ENCODE measurements at places on chromosomes 3 and 15.

- DNase-seq: no peak
Measured at GRCh38 chr3:65052101-65052500, 364.3 kb upstream of the ADAMTS9 start.

DNA sequence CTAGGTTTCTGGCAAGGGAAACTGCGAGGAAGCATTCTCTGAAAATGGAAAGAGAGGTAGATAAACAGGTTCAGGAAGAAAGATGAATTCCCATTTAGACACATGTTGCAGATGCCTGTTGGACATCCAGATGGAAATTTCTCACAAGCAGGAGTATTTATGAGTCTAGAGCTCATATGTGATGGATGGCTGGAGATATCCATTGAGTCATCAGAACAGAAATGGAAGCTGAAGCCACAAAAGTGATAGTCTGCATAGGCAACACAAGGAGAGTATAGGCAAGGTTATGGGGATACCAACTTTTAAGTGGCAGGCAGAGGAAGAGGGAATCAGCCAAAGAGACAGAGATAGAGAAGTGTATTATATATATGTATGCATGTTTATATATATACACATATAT, 6.3 kb upstream of the RAMAC start:
- DNase-seq: no peak

- DNase-seq: no peak
Measured at GRCh38 chr3:169929830-169930519, 18.6 kb downstream of the SAMD7 start.

GRCh38 chr3:192392986-192393385, 334.4 kb downstream of the FGF12 start:
- DNase-seq: no peak

GRCh38 chr15:99475754-99476412, 89.9 kb upstream of the MEF2A start:
- DNase-seq: no peak

DNA sequence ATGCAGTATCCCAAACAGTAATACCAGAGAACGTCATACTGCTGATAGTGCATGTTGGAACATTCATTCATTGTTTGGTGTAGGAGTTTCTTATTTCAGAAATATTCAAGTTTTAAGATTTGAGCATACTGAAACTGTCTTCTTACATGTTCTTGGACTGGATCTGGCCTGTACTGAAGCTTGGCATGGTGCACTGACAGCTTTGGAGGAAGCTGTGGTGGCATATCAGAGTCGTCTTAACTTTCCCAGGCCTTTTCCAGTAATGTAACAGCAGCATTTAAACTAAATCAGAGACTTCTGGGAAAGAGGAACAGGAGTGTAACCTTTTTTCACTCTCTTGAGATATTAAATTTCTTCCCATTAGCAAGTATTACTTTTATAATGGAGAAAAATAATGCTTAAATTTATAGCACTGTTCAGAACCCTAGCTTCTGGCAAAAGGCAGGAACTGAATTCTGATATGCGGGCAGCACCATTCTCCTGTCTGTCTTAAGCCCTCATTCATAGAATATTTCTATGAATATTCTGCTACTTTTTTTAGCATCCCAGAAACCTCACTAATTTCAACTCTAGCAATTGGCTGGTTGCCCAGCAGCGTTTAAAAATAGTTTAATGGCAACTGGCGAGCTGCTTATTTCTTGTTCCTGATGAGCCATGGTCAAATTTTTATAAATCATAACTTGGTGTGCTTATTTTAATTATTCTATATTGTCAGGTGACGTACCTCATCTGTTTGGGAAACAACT, 31.1 kb downstream of the DNAJC13 start:
- DNase-seq: no peak

GRCh38 chr3:94285872-94286271, 223.0 kb downstream of the NSUN3 start:
- no peak for DNase-seq

DNA sequence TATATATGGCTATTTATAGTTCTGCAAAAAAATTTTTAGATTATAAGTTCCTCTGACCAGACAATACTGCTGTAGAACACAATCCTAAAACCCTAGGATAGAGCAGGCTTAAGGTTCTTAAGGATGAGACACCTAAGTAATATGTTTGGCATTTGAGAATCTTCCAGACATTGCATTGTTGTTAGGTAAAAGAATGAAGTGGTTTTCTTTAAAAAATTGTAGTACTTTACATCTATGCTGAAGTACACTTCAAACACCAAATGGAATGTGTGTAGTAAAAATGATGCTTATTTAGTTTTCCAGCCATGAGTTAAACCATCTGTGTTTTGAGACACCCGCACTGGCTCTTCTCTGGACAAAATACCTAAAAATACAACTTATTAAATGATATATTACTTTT, 857.7 kb downstream of the OTOL1 start:
- no peak for DNase-seq

- DNase-seq: no peak
Measured at GRCh38 chr3:123688241-123688747, 103.4 kb upstream of the HACD2 start.

- DNase-seq: no peak
Measured at GRCh38 chr3:69189487-69189886, 67.1 kb upstream of the LMOD3 start.

DNA sequence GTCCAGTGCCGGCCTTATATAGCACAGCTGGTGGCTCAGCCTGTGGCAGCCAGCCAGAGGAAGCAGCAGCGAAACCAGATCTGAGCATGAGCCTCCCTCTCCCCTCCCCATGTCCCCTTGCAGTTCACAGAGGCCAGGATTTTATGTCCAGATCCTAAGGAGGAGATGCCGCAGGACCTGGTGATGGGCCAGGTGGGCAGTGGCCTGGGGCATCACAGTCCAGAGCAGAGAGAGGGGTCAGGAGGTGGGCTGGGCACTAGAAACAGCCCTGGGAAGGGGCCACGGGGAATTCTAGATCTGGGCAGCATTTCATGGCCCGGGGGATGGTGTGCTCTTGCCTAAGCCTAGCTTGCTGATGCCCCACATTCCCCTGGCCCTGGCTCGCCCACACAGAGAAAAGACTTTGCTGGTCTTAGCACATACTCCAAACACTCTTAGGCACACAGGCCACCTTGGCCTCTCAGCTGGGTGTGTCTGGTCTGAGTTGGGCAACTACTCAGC, 259 bp upstream of the CILP start:
- DNase-seq: no peak

DNA sequence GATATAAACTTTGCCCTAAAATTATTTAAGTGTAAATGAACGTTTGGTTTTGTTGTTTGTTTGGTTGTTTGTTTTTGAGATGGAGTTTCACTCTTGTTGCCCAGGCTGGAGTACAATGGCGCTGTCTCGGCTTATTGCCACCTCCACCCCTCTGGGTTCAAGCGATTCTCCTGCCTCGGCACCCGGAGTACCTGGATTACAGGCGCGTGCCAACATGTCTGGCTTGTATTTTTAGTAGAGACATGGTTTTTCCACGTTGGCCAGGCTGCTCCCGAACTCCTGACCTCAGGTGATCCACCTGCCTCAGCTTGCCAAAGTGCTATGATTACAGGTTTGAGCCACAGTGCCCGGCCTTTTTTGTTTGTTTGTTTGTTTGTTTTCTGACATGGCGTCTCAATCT, 87.9 kb upstream of the CHD2 start:
- no peak for DNase-seq

DNA sequence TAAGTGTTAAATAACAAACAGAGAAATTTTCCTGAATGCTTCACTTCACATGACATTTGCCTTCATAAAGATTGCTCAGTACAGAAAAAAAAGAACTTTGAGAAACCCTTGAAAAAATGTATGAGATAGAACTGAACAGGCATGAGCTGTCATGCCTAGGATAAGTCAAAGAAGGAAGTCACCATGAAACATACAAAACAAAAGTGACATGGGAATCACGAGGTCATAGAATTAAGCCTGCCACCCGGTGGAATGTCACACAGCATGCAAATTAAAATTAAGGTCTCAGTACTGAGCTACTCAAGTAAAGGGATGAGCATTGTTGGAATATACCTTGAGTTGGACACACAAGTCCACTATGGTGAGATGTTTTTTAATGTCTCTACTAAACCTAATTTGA, 652.5 kb upstream of the NECTIN3 start:
- no peak for DNase-seq

GRCh38 chr3:14222900-14223594, 44.4 kb downstream of the LSM3 start:
- no peak for DNase-seq

GRCh38 chr3:128306481-128306880, 153.2 kb downstream of the EEFSEC start:
- no peak for DNase-seq

DNA sequence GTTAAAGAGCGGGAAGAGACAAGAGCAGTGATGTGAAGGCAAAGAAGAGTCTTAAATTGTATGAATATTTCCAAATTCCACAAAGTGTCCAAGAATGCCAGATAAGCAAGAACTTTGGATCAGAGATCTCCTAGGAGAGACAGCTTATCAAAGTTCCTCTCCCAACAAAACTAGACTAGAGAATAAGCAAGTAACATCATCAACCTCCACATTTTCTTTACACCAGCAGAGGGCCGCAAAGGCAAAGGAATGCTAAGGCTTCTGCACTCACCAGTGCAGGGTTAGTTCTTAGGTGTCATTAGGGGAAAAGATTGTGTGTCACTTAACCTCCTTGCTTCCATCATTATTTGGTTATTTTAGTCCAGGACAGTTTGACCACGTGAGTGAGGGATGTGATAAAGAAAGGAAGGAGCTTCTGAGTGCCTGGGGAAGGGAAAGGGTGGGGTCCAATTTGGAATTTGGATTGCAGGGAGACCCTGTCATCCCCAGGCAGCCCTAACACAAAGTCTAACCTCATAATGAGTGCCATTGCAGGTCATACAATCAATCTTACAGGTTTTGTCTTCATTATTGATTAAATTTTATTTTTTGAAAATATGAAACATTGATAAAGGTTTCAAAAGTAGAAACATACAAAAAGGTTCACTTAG, 7.5 kb upstream of the CMTM6 start:
- peak; percentile 41 for DNase-seq

DNA sequence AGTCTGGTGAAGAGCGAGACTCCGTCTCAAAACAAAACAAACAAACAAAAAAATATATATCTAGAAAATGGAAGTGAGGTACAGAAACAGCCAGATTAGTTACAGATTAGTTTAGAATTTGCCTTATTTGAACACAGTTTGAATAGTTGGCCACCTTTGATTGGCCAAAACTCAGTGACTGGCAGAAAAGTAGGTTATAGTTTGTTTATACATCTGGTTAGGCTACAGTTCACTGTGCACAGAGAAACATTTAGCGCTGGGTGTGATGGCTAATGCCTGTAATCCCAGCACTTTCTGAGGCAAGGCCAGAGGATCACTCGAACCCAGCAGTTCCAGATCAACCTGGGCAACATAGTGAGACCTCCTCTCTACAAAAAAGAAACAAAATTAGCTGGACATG, 51.7 kb downstream of the LDHAL6B start:
- DNase-seq: no peak

DNA sequence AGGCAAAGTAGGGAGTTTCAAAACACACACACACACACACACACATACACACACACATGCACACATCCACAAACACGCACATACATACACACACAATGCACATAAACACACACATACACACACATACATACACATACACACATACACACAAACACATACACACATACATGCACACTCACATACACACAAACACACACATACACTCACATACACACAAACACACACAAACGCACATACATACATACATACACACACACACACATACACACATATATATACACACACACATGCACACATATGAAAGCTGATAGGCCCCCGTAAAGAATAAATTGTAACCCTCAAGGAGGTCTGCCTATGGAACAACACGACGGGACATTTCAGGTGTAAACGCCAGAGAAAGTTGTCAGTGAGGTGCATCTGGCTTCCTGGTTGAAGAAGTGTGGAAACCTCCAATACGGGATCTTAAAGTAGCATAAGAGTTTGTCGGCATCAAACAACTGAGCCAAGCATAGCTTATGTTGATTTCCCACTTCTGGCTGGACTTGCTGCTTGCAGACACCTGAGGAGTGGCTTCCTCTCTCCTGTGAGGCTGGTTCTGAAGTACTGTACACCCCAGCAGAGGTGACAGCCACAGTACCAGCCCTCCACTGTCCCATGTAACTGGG, 5.8 kb downstream of the RFTN1 start:
- no peak for DNase-seq

- DNase-seq: no peak
Measured at GRCh38 chr15:28178727-28179126, 79.6 kb upstream of the OCA2 start.

DNA sequence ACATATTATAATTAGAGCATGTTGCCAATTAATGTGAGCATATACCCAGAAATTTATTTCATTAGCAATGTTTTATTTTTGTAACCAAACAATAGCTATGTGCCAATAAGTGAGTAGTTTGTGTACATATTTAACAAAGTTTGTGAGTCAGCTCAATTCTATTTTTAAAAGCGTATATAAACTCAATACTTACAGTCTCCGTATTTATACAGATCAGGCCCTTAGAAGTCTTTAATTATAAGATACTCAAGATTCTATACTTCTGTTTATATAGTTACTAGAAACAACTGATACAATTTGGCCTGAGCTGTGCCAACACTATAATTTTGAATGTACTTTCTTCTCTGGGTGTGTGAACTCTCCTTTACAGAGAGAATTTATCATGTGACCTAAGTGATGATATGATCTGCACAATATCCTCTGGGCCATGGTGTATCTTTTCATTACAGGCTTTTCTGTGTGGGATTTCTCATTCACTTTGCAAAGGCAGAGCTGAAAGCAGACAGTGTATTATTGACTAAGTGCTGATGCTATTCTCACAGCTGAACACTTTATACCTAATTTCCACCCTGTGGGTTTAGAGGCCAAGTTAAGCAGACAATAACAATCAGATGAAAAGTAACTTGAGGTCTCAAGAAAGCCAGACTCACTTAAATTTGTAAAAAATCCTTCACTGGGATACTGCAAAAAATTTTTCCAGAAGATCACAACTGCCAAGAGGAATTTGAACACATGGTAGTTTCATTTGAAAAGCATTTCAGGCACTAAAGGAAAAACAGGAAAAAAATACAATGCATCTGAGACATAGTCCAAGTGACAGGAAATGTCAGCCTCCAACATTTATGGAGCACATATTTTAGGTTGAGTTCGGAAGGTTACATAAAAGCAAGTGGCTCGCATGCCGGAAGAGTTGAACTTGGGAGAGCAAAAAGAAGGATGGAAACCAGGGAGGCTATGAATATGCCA, 277.9 kb upstream of the SEMA6D start:
- no peak for DNase-seq

DNA sequence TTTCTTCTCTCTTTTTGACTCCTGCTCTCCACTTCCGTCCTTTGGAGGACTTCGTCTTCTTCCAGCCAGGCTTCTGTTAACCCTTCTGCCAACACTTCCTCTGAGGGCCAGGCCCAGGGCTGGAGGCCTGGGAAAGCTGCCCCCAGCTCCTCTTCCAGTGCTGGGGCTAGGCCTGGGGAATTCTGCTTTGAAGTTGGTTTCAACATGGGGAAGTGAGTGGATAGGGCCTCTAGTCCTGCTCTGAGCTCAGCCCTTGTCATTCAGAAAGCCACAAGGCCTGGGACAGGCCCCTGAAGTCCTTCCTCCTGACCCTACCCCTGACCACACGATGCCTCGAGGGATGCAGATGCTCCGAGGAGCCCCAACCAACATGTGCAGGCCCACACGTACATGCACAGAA, 53.9 kb upstream of the HERC1 start:
- no peak for DNase-seq
